ENCODE measurements at places on chromosomes 4 and X.

DNA sequence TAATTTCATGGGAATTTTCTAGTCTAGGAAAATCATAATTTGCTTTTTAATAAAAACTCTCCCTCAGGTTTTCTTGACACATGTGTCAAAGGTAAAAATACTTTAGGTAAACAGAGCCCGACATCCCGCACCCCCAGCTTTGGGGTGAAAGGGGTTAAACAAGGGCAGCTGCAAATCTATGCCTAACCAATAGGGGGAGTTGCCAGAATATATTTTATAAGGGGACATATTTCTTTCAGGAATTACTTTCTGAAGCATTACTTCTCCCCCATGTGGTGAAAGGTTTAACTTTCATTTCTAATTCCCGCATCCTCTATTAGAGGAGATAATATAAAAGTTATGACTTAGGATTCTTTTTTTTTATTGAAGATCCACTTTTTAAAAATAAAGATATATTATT is 53.9 kb upstream of the HEPH start:
- no peak for DNase-seq

- DNase-seq = no peak
Measured at GRCh38 chr4:115418635-115419396, 305.4 kb upstream of the NDST4 start.

GRCh38 chr4:168496834-168497233 is at the start of gene PALLD:
Gene PALLD (plus strand): TSS chr4:168497052.
- DNase-seq = no peak

DNA sequence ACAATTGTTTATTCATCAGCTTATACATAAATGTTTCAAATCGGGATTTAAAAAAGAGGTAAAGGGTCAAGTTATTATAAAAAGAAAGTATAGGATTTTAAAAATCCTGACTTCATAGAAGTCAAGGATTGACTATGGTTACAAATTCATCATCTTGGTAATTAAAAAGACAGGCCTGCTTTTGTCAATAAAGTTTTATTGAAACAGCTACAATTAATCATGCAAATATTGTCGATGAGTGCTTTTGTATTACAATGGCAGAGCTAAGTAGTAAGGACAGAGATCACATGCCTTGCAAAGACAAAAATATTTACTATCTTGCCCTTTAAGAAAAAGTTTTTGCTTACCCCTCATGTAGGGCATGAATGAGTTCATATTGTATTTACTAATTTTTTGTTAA is 595.4 kb downstream of the IL15 start:
- DNase-seq = no peak

DNA sequence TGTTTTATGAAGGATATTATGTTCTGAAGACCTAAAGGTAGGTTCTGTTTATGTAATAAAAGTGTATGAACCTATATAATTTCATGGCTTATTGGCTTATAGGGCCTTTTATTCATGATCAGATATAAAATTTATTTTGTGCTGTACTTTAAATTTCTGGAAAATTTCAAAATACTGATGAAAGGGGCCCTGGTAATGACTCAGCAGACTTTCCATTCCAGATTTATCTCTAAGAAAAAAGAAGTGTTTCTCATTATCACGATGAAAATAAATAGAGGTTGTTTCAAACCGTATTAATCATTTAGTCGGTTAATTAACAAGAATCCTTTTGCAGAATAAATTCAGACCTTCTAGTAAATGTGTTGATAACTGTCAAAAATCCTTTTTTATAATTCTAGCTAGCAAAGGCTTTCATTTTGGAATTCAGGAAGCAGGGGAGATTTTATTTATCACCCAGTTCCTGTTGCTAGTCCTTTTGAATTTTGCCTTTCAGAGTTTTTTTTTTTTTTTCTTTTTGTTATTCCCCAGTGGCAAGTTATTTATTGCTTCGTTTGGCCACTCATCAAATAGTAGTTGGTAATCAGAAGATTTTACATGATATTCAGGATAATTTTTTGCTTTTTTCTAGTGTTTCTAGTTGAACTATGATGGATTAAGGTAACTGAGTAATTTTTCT is 5.4 kb upstream of the TAPT1 start:
- no peak for DNase-seq

- no peak for DNase-seq
Measured at GRCh38 chr4:71441186-71442169, 102.7 kb downstream of the SLC4A4 start.

- no peak for DNase-seq
Measured at GRCh38 chr4:184819786-184820185, 6.0 kb downstream of the ACSL1 start.

DNA sequence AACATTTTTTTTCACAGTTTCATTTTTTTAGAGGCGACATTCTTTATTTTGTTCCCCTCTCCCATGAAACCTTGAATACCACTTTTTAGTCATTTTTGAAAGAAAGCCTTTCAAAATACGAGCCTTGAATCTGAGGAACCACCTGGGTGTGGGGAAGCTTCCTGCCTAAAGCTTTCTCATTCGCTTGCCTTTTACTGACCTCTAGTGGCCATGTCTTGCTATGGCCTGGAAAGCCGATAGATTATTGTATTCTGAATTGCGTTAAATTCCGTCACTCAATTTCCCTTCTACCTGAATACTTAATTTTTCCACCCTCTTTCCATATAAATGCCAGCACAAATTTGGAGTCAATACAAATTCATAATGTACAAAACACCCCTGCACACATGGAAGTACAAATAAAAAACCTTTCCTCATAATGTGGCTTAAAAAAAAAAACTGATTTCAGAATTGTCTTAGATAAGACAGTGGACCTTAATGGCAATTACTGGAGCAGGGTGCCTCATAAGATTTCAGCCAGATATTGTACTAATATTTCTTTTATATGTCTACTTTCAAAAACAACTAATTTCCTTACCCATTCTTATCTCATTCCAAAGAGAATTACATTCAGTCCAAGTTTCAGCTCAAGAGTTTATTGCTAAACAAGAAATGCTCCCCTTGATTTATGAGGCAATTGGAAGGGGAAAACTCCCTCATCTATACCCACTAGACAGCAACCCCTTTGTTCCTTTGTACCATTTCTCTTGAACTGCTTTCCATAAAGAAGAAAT is 217.9 kb downstream of the CENPC start:
- DNase-seq = no peak

GRCh38 chrX:22300130-22300529 is 27.4 kb downstream of the CBLL2 start:
- DNase-seq = no peak

GRCh38 chr4:105472871-105473323 is 965 bp downstream of the PPA2 start:
- DNase-seq = peak; percentile 17

GRCh38 chr4:152591876-152592275 is 56.0 kb upstream of the FBXW7 start:
- DNase-seq = no peak

DNA sequence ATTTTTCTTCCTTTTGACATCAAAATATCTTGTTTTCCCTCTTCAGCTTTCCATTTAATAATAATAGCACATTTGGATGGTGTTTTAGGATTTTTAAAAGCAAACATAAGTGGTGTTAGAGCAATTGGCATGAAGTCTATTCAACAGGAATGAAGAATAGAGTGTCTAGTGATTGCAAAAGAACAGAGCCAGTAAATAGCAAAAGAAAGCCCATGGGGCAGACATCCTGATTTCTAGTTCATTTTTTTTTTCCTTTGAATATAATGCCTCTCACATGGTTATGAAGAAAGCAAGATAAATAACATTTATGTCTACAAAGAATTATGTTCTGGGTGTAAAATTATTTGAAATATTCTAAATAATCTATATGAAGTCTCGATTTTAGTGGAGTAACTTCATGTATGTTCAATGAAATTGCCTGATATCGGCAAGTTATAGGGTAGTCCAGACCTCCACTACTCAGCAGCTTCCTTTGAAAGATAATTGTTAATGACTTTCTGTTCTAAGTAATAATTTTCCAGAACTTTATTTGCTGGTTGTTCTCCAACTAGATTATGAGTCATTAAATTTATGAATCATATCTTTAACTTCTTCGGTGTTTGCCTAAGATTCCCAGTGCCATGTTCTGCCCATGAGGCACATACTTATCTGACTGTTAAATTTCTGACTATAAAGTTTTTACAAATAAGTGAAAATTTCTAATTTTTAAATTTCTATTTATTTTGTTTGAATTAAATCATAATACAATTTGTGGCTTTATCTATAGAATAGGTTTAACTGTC is 587.9 kb downstream of the TLL1 start:
- no peak for DNase-seq
